ENCODE measurements at places on chromosomes 11 and 22. TPM values are rescaled to one million over a fixed set of nuclear protein-coding genes. Genes with fewer than 3 reads are reported as not detected.

Gene LINC01488
- not detected for total RNA-seq

Gene CLDN5
- 2.2 TPM for total RNA-seq

Gene POU2AF2
- total RNA-seq = 0.39 TPM

Gene TTC28
- 59.2 TPM for total RNA-seq

Gene ANO9
- 66.6 TPM for total RNA-seq

Gene MS4A7
- total RNA-seq = not detected

Gene SOX10
- total RNA-seq = 0.29 TPM

Gene BATF2
- 1.0 TPM for total RNA-seq

Gene INPP5J
- 8.7 TPM for total RNA-seq

Gene ROBO4
- total RNA-seq = not detected
